ENCODE measurements at places on chromosomes 7 and 10.
A peak's percentile ranks its signal among the peaks of the same experiment; 100 is the strongest.

- DNase-seq: peak; percentile 94
Measured at GRCh38 chr7:69837387-69838068, 239.3 kb downstream of the AUTS2 start.

DNA sequence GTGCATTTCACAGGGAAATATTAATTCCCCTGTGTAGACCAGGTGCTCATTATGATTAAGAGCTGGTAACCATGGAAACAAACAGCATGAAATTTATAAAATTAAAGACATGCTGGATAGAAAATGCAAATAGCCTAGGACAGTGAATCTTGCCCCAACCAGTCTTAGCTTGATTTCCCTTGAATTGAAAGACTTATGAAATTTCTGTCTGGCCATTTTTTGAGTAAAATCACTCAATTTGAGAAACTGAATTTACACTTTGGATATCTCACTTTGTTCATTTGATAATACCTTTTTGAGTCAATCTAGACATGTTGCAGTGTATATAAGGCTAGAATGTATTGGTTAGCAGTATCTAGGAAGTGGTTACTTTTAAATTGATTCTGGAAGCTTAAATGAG lies 4.4 kb upstream of the SMIM30 start:
- no peak for DNase-seq

GRCh38 chr7:30080818-30081217 lies 52.6 kb downstream of the PLEKHA8 start:
- DNase-seq: peak; percentile 68

GRCh38 chr10:92901819-92902251 lies 53.5 kb downstream of the EXOC6 start:
- DNase-seq: no peak

DNA sequence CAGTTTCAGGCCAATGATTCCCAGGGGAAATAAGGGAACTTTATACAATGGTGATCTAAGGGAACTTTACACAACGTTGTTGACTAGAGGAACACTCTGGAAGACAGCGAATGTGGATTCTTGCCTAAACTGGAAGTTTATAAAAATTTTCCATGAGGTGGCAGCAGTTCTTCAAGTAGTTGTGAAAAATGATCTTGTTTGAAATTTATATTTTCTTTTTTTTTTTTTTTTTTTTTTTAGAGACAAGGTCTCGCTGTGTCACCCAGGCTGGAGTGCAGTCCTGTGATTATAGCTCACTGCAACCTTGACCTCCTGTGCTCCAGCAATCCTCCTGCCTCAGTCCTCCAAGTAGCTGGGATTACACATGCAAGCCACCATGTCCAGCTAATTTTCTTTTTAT lies 32.1 kb upstream of the GTF2I start:
- no peak for DNase-seq

DNA sequence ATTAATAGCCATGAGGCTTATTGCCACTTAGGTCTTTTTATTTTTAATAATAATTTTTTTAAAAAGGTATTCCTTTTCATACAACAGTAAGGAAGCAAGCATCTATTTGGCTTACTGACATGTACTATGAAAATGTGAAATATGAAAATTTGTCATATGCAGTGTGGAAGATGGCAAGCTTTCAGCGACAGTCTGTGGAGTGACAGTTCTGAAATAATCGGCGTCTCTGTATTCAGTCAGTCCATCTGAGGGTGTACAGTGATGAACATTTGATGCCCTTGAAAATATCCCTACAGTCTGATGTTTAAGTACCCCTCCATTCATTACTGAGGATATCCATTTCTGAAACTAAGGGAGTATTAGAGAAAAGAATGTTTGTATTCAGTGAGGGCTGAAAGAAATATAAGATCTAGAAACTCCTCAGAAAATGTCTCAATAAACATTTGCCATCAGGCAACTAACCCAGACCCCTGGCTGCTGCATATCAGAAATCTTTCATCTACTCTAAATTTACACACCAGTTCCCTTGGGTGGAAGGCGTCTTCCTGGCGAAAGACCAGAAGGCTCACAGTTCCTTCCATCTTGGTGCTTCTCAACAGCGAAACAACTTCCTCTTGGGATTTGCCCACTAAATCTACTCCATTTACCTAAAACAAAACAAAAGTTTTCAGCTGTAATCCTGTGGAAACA lies 440.6 kb downstream of the PARD3 start:
- DNase-seq: no peak

GRCh38 chr10:124683814-124684213 lies 60.4 kb downstream of the FAM53B start:
- no peak for DNase-seq

DNA sequence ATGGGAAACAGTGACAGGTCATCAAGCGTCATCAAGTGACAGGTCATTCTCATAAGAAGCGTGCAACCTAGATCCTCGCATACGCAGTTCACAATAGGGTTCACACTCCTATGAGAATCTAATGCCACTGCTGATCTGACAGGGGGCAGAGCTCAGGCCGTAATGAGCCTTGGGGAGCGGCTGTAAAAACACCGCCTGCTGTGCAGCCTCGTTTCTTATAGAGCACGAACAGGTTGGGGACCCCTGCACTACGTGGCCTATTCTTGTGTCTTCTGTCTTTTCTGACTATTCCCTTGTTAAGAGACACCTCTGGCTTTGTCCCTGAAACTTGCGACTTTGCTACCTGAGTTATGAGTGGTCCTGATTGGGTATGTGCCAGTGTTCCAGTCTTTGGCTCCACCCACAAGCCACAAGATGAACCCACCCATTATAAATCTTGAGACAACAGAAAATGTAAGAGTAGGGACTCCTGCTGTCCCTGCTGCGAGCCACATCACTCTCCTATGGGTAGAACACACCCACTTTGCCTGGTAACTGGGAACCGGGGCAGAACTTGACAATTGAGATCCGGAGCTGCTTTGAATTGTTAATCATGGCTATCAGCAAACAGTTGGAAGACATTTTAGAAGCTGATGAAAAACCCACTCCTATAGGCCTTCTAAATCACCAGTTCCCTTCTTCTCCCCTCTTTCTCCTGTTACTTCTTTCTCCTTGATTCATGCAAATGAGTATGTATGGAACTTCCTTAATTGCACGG lies 55.8 kb upstream of the EXOC4 start:
- DNase-seq: no peak

DNA sequence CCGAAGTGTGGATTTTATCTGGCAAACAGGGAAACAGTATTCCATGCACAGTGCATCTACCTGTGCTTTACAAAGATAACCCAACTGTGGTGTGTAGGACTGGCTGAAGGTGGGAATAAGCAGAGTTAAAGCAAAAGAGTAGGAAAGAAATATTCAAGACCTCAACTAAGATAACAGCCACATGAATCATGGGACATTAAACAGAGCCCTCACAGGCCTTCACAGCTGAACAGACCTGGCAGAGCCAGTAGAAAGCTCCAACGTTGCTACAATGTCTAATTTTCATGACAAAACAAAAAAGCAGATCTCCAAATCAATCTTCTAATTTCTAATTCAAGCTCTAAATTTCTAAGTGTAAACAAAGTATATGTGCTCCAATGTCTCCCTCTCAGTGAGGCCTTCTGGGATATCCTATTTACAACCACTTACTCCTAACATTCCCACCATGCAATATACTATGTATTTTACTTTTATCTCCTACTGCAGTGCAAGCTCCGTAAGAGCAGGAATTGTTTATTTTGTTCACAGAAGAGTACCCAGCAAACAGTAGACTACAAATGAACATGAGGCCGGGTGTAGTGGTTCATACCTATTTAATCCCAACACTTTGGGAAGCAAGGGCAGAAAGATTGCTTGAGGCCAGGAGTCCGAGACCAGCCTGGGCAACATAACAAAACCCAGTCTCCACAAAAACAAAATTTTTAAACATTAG lies 63.5 kb downstream of the UBE2H start:
- DNase-seq: no peak
